ENCODE measurements at places on chromosomes 11 and 22.
A peak's percentile ranks its signal among the peaks of the same experiment; 100 is the strongest.

DNA sequence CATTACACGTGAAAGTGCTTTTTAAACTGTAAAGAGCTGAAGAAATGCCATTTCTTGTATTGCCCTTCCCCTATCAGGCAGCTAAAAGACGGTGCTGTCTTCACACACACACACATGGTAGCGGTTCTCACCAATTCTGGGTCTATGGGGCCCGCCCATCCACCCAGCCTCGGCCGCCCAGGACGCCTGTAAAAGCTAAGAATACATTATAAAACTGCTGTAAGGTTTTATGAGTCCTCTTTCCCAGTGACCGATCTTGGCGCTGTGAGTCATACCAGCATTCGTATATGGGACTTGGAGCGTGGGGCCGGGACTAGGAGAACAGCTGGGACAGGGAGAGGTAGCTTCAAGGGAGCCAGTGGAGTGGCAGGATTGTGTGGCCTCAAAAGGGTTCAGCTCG, 149.7 kb upstream of the CADM1 start:
- no peak for DNase-seq

DNA sequence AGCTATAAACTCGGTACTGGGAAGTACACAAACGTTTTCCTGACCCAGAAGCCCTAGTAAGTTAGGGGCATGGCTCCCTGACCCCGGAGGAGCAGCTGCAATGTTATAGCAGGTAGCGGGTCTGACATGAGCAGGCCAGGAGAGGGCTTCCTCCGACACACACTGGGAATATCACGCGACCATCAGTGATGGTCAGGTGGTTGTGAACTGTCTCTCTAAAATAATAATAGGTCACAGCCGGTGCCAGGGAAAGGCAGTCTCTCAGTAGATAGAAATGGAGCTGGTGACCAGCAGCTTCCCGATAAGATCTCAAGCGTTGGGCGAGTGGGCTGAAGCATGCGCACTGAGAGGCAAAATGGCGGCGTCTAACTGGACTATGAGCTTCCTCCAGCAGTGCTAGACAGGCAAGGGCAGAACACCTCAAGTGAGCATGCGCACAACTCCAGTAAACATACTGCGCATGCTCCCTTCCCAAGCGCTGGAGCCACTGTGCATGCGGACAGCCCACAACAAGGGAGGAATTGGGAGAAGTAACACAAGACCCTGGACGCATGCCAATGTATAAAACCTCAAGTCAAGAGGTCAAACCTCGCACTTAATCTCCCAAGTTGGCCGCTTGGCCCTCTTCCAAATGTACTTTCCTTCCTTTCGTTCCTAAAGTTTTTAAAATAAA, 22.3 kb upstream of the TESMIN start:
- DNase-seq: no peak

- no peak for DNase-seq
Measured at GRCh38 chr11:131385763-131386390, 15.5 kb downstream of the NTM start.

DNA sequence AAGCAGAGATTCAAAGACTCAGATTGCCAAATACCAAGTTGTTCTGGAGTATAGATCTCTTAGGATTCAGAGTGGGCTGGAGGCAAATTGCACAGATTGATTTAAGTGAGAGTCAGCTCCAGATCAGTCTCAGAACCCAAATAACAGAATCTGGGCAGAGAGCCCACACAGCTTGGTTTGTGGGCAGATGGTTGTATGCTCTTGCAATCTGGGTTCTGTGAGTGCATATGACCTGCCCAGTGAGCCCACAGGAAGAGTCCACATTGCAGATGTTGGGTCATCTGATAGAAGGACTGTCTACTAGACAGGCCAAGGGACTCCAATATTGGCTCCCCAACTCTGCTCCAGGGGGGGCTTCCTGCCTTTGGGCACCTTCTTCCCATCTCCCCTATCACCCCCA, 65.9 kb downstream of the ADAMTS15 start:
- peak; percentile 52 for DNase-seq

DNA sequence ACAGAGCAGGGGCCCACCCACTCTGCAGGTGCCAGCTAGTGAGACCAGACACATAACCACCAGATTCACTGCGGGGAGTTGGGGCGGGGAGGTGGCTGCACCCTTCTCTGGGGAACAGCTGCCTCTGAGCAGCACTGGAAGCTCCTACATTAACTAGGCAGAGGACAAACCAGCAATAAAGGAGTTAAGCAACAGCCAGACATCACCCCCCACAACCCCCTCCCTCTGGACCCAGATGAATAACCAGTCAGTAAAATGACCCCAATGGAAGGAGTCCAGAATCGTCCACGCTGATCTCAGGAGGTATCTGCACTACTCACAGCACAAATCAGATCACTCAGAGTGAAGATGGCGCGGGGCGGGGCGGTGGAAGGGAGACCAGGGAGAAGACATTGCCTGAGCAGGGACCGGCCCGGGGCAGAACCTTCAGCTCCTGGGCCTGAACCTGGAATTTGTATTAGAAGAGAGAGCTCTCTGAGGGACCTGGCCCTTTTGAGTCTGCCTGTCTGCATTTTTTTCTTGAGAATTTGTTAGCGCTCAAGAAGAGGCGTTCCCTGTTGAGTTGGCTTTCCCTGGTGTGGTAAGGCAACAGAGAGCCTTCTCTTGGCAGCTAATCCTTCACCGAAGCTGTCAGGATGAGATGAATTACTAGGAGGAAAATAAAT, 125.5 kb upstream of the NCAM1 start:
- no peak for DNase-seq

- no peak for DNase-seq
Measured at GRCh38 chr11:75872887-75873416, 57.9 kb downstream of the UVRAG start.
